ENCODE measurements at places on chromosomes 16 and 17.

DNA sequence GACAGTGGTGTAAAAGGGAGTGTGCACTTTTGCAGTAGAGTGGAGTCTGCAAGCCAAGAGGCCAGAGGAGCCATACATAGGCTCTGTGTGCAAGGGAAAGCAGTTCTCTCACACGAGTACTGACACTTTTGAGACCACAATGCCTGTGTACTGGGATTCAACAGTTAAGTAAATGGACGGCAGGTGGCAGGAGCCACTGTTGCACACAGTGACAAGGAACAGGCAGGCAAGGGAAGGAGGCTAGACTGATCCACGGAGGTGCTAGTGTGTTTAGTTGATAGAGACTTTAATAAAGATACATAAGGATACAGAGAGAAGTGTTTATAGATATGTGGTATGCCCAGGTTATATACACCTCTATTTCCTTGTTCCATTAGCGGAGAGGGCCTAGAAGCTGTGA is 67.0 kb downstream of the MPRIP start:
- DNase-seq = no peak

GRCh38 chr16:74450236-74450635 is 29.0 kb upstream of the CLEC18B start:
- no peak for DNase-seq

DNA sequence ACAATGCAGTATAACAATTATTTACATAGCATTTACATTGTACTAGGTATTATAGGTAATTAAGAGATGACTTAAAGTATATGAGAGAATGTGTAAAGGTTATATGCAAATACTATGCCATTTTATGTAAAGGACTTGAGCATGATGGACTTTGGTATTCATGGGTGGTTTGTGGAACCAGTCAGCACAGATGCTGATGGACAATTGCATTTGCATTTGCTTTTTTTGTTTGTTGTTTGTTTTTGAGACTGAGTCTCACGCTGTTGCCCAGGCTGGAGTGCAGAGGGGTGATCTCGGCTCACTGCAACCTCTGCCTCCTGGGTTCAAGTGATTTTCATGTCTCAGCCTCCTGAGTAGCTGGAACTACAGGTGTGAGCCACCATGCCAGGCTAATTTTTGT is 36.0 kb downstream of the BCAS3 start:
- no peak for DNase-seq

GRCh38 chr16:58010886-58011285 is 9.7 kb downstream of the USB1 start:
- no peak for DNase-seq

GRCh38 chr17:42586514-42587230 is 9.1 kb upstream of the PSMC3IP start:
- DNase-seq = no peak

DNA sequence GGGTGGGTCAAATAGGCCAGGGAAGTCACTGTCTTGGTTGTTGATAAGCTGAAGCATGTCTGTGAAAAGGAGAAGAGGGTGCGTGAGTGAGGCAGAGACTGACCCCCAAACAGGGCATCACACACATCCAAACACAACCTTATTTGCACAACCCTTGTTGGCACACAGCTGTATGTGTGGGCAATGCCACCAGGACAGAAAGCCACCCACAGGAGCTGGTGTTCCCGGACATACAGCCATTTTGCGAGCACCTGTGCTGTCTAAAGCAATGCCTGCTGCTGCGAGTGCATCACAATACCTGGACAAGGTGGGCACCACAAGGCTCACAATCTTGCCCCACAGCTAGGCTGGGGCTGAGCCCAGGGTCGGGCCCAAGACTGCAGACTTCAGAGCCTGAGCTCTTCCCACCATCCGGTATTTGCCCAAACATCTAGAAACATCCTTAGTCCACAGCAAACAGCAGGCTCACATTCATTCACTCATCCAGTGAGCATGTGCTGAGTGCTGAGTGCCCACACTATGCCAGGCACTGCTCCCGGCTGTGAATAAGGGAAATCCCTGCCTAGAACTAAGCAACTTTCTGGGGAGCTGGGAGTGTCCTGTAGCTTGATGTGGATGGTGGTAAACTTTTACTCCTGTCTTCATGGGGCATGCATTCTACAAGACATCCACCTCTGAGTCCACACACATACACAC is 16.2 kb downstream of the SREBF1 start:
- DNase-seq = no peak

- no peak for DNase-seq
Observed at GRCh38 chr16:3479654-3480216, 15.6 kb downstream of the C16orf90 start.

DNA sequence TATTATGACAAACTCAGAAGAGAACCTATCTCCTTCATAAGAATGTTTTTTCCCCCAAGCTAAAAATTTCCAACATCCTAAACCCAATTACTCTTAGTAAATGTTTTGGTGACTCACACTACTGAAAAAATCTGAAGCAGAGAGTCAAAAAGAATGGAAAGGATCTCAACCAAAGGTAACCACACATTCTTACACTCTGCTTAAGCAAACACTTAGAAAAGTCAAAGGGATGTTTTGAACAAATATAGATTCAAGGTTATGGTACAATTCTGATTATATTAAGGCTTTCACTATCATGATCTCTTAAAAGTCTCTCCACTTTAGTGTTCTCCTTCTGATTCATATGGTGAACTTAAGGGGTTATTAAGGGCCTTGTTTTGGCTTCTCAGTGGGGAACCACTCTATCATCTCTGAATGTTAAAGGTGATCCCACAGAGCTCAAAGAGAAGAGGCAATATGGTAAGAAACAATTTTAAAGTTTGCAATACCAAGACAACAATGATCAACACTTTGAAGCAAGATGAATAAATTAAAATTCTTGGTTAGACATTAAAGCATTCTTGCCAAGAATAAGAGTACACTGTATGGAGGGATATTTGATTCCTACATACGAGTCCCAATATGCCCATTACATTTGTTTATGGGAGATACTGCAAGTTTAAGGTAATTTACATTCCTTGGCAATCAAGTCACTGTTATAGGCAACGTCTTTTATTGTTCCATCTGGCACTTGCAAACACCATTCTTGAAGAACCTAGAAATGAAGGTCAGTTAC is 69.2 kb downstream of the CDC27 start:
- DNase-seq = no peak

DNA sequence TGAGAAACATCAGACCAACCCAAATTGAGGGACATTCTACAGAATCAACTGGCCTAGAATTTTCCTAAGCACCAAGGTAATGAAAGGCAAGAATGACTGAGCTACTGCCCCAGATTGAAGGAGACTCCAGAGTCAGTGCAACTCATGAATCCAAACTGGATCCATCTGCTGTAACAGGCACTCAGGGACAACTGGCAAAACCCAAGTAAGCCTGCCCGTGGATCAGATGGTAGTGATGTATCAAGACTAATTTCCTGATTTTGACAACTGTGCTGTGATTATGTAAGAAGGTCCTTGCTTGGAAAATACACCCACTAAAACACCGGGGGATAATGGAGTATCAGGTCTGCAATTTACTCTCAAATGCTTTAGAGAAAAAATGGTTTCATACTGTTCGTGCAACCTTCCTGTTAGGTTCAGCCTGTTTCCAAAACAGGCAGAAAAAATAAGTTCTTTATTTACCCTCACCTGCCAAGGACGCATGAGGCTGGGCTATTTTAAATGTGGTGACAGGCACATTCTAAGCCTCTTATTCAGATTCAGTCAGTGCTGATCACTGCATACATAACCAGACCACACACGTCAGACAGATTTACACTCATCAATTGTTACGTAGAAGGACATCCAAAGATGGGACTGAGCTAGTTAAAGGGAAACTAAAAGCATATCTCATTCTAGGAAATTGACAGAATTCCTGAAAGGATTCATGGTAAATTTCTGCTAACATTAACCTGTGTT is 7.0 kb downstream of the MBTPS1 start:
- DNase-seq = no peak

GRCh38 chr16:85418978-85419491 is 194.1 kb upstream of the GSE1 start:
- DNase-seq = no peak

GRCh38 chr16:12530302-12530701 is 273.4 kb downstream of the CPPED1 start:
- DNase-seq = no peak

GRCh38 chr17:72030067-72030899 is 90.5 kb upstream of the SOX9 start:
- DNase-seq = no peak

DNA sequence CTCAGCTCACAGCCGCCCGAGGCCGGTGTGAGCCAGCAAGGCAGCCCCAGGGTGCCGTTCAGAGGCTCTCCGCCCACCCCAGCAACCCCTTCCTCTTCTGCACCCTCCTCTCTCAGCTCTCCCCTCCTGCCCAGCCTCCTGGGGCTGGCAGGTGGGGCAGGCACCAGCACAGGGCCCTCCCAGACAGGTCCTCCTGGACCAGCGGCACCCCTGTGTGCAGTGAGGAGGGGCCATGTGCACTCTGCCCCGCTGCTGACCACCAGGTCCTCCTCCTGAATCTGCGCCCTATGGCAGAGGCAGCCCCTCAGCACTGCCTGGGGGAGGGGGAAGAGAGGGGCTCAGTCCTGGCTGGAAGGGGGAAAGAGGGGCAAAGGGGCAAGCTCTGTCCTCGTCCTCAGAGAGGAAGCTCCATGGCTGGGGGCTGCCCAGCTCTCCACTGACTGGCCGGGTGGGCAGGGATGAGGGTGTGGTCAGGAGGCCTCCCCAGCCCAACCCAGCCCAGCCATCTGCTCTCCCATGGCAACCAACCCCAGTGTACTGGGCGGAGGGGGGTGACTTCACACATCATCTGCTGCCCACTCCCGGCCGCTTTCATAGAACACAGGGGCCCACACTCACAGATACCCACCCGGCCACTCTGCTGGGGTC is 5.4 kb upstream of the BCAR1 start:
- no peak for DNase-seq

- DNase-seq = no peak
Observed at GRCh38 chr17:43834106-43834505, 1.2 kb upstream of the MPP3 start.

DNA sequence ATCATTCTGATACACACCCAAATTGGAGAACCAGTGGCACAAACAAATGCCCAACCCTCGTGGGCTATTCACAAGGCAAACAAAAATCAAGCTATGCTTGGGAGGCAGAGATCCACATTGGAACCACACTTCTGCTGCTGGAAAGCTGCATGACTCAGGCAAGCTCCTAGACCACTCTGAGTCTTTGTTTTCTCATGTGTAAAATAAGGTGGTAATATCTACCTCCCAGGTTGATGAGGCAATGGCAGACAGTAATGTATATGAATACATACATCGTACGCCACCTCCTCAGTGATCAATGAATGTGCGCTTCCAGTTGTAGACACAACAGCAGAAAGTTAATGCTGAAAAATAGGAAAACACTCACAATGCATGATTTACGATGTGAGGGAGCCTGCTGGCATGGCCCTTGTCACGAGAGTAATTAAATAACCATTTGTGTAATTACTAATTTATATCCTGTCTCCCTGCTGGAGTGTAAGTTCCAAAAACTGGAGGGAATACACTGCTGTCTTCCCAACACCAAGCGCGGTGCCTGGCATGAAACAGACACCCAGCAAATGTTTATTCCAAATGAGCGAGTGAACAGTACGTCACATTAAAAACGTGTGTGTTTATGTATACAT is 69.9 kb upstream of the HSBP1 start:
- DNase-seq = no peak

GRCh38 chr17:75642182-75642783 is 9.0 kb downstream of the SMIM5 start:
- no peak for DNase-seq

DNA sequence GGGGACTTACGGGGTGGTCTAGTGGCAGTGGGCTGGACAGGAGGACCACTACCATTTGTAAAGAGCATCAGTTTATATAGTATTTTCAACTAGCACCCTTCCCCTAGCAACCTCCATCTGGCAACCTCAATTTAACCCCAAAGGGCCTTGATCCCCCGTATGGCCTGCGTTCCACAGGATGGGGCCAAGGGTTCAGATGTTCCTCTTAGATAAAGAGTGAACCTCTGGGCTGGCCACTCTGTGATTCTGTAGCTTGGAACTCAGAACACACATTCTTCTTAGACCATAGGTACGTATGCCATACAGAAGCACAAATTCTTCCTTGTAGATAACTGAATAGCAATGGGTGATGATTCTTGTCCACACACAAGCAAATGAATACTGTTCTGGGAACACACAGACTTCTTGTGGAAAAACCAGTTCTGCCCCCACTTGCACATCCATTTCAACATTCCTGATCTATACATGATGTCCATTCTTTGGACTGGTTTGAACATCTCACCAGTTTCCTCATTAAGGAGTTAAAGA is 1.9 kb upstream of the GGA2 start:
- no peak for DNase-seq

DNA sequence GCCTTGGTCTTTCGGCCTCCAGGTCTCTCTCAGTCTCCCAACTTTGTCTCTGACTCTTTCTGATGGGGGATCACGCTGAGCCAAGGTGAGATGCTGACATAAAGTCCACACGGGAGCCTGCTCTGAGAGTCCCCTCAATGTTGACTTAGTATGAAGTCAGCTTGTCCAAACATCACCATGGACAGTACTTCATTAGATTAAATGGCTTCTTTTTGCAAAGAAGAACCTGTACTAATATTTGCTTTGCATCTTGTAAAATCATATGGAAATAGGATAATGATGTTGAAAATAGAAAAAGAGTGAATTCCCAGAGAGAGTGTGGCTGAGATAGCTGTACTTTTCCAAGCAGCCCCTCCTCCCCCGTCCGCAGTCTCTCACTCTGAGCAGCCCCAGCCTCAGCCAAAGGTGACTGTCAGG is 56.7 kb upstream of the SIAH1 start:
- no peak for DNase-seq

GRCh38 chr16:68450741-68451255 is 2.5 kb upstream of the SMPD3 start:
- no peak for DNase-seq

- DNase-seq = no peak
Observed at GRCh38 chr17:7380321-7380720, 568 bp upstream of the TNK1 start.

All from cortex of kidney (tissue), 1 donor.